ENCODE measurements at places on chromosomes 13 and 19. TPM values are rescaled to one million over a fixed set of nuclear protein-coding genes. Genes with fewer than 3 reads are reported as not detected.
A peak's percentile ranks its signal among the peaks of the same experiment; 100 is the strongest.

Gene MCEMP1
- 160 TPM for total RNA-seq

Gene IGSF23
- total RNA-seq, result not detected

Gene CADM4
- 6.7 TPM for total RNA-seq

Gene CLASRP
- total RNA-seq, result 39.2 TPM

Gene ZNF527
- 3.5 TPM for total RNA-seq

Gene OLFM4
- 2.9 TPM for total RNA-seq

Gene C1QTNF9
- total RNA-seq, result 0.30 TPM

Gene LIM2
- not detected for total RNA-seq

DNA sequence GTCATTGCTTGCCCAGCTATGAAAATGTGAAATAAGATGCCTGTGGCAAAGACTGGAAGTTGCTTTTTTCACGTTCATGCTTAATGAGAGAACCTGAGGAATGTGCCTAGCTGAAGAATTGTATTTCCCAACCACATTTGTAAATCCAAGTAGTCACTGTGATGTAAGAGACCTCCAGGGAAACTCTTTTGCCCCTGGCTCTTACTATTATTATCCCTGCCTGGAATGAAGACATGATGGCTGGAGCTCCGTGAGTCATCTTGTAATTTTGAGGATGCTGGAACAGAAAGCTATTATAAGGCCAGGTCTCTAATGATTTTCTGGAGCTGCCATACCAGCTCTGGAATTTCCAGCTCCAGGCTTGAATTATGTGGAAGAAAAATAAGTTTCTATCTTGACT lies 894.3 kb downstream of the DIAPH3 start:
- no peaks in the 10 kb centered on the region for H3K4me1 ChIP-seq
- H3K36me3 ChIP-seq, result no peaks in the 10 kb centered on the region
- H3K27ac ChIP-seq, result no peak overlapping the region

DNA sequence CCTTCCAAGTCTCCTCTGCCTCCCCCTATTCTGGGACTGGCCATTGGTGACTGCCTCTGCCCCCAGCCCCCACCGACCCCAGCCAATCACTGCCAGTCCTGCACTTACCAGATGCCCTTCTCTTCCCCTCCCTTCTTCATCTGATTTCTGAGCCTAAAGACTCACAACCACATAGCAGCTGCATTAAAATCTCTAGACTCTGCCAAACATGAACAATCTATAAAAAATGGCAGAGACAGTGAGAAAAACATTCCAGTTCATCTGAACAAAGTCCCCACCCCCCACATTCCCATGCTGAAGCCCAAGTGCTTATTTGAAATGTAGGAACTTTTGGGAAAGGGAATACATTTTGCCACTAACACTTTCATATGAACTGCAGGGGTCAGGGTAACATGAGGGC lies 60.8 kb downstream of the KCTD12 start:
- H3K27ac ChIP-seq, result no peak overlapping the region
- H3K4me1 ChIP-seq, result no peaks in the 10 kb centered on the region
- no peak overlapping the region for H3K4me3 ChIP-seq

- H3K27me3 ChIP-seq, result no peaks in the 10 kb centered on the region
- no peaks in the 10 kb centered on the region for H3K4me1 ChIP-seq
- no peak for DNase-seq
- no peak overlapping the region for H3K27ac ChIP-seq
- no peaks in the 10 kb centered on the region for H3K36me3 ChIP-seq
Measured at GRCh38 chr13:100247937-100248336, 159.0 kb downstream of the PCCA start.

GRCh38 chr19:4829001-4829712 lies 2.4 kb downstream of the TICAM1 start:
- peak overlapping the region; percentile 94 for H3K27ac ChIP-seq
- peaks cover 22% of the 10 kb centered on the region for H3K4me1 ChIP-seq
- no peak for DNase-seq
- peaks cover 5% of the 10 kb centered on the region for H3K36me3 ChIP-seq

DNA sequence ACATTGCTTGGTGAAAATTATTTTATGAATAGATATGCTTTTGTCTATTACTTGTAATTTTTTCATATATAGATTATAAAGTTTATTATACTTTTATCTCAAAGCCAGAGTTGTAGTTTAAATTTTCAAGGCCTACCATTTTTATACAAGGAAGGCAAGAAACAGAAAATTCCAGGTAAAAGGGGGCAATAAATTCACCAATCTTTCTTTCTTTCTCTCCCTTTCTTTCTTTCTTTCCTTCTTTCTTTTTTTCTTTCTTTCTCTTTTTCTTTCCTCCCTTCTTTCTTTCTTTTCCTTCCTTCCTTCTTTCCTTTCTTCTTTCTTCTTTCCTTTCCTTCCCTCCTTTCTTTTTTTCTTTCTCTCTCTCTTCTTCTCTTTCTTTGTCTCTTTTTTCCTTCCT lies 529.4 kb downstream of the PCDH17 start:
- no peak overlapping the region for H3K4me3 ChIP-seq
- H3K27me3 ChIP-seq, result no peaks in the 10 kb centered on the region
- H3K27ac ChIP-seq, result no peak overlapping the region
- no peaks in the 10 kb centered on the region for H3K36me3 ChIP-seq
- no peaks in the 10 kb centered on the region for H3K4me1 ChIP-seq

DNA sequence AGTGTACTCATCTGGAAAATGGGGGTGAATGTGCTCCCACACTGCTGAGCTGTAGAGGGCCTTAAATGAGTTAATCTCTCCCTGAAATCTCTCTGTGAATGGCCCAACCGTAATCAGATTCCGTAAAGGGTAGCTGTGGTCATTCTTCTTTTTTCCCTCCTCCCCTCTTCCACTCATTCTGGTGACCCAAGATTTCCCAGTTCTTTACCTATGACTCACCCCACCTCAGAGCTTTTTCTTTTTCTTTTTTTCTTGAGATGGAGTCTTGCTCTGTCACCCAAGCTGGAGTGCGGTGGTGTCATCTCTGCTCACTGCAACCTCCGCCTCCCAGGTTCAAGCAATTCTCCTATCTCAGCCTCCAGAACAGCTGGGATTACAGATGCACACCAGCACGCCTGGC lies 33.3 kb upstream of the MUC16 start:
- H3K36me3 ChIP-seq, result no peaks in the 10 kb centered on the region
- no peaks in the 10 kb centered on the region for H3K4me1 ChIP-seq
- H3K27me3 ChIP-seq, result no peaks in the 10 kb centered on the region
- H3K27ac ChIP-seq, result no peak overlapping the region
- no peak for DNase-seq

- H3K4me1 ChIP-seq, result no peaks in the 10 kb centered on the region
- no peaks in the 10 kb centered on the region for H3K27me3 ChIP-seq
- no peak overlapping the region for H3K4me3 ChIP-seq
- no peak overlapping the region for H3K27ac ChIP-seq
Measured at GRCh38 chr13:90787007-90787406, 560.5 kb upstream of the MIR17HG start.

GRCh38 chr19:39483141-39483540 lies 2.5 kb downstream of the TIMM50 start:
- H3K4me1 ChIP-seq, result peaks cover 18% of the 10 kb centered on the region
- H3K27me3 ChIP-seq, result no peaks in the 10 kb centered on the region
- H3K36me3 ChIP-seq, result peaks cover 44% of the 10 kb centered on the region

- H3K27ac ChIP-seq, result no peak overlapping the region
- no peaks in the 10 kb centered on the region for H3K4me1 ChIP-seq
- no peaks in the 10 kb centered on the region for H3K36me3 ChIP-seq
- H3K4me3 ChIP-seq, result no peak overlapping the region
Measured at GRCh38 chr13:112441779-112442310, 65.7 kb downstream of the SPACA7 start.

DNA sequence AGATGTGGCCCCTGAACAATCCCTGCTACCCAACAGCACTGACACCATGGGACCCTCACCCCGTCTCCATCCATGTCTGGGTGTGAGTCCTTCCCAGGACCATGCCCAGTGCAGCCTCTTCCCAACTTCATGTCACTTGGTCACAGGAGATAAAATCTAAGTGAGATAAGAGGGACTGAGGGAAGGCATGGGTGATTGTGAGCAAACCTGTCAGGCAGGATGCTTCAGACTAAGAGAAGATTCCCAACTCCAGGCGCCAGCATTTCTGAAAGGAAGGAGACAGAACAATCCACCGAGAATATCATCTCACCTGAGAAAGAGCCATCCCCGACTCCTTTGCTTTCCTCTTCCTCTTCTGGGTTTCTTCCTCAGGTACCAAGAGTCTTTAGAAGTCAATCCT lies 7.5 kb downstream of the ZNF320 start:
- DNase-seq, result no peak
- H3K27me3 ChIP-seq, result no peaks in the 10 kb centered on the region
- no peak overlapping the region for H3K4me3 ChIP-seq
- no peaks in the 10 kb centered on the region for H3K4me1 ChIP-seq
- H3K27ac ChIP-seq, result no peak overlapping the region
- peaks cover 66% of the 10 kb centered on the region for H3K36me3 ChIP-seq

- no peaks in the 10 kb centered on the region for H3K36me3 ChIP-seq
- H3K4me3 ChIP-seq, result no peak overlapping the region
- H3K27me3 ChIP-seq, result no peaks in the 10 kb centered on the region
Measured at GRCh38 chr19:43814663-43815352, 12.3 kb upstream of the ZNF283 start.

GRCh38 chr13:19890030-19890429 lies 26.6 kb upstream of the ZMYM5 start:
- no peaks in the 10 kb centered on the region for H3K4me1 ChIP-seq
- no peak overlapping the region for H3K27ac ChIP-seq
- H3K27me3 ChIP-seq, result no peaks in the 10 kb centered on the region

DNA sequence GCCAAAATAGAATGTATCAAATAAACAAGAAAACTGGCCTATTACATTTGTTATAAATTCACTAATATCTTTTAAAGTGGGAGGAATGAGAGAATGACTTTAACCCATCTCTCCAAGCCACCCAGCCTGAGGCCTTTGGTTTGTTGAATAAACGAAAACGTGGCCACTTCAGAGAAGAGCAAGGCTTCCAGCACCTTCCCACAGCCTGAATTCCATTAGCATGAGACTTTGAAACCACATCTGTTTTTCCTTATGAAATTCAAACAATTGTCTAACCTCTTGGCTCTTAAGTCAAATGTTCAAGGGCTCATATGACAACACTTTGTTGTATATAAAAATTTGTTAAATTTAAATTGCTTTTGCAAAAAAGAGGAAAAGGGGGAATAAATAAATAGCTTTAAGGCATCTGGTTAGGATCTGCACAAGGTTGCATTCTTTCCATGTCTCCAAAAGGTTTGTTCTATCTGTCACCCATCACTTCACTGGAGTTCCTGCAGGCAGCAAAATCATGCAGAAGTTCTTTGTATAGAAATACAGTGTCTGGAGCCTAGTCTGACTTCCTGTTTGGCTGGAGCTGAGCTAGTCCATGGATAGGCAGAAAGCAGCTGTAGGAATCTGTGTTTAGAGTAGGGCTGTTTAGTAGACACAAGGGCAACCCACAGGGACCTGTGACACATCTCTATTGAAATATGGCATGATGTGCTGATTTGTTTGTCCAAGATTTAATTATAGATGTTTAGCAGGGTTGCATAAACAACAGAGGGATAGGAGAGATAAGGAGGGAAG lies 502.3 kb downstream of the KCTD12 start:
- H3K27me3 ChIP-seq, result no peaks in the 10 kb centered on the region
- DNase-seq, result peak; percentile 30
- no peak overlapping the region for H3K4me3 ChIP-seq
- peaks cover 18% of the 10 kb centered on the region for H3K4me1 ChIP-seq
- peak overlapping the region; percentile 22 for H3K27ac ChIP-seq
- no peaks in the 10 kb centered on the region for H3K36me3 ChIP-seq

- no peak for DNase-seq
- H3K4me1 ChIP-seq, result peaks cover 42% of the 10 kb centered on the region
- no peaks in the 10 kb centered on the region for H3K27me3 ChIP-seq
- H3K4me3 ChIP-seq, result peak overlapping the region; percentile 86
- no peaks in the 10 kb centered on the region for H3K36me3 ChIP-seq
Measured at GRCh38 chr19:45768655-45768983, 433 bp downstream of the SIX5 start.

GRCh38 chr19:18481505-18482222 lies 40.2 kb downstream of the ELL start:
- H3K27me3 ChIP-seq, result no peaks in the 10 kb centered on the region
- H3K4me3 ChIP-seq, result no peak overlapping the region
- H3K27ac ChIP-seq, result peak overlapping the region; percentile 89
- no peak for DNase-seq
- no peaks in the 10 kb centered on the region for H3K36me3 ChIP-seq
- H3K4me1 ChIP-seq, result peaks cover 77% of the 10 kb centered on the region

DNA sequence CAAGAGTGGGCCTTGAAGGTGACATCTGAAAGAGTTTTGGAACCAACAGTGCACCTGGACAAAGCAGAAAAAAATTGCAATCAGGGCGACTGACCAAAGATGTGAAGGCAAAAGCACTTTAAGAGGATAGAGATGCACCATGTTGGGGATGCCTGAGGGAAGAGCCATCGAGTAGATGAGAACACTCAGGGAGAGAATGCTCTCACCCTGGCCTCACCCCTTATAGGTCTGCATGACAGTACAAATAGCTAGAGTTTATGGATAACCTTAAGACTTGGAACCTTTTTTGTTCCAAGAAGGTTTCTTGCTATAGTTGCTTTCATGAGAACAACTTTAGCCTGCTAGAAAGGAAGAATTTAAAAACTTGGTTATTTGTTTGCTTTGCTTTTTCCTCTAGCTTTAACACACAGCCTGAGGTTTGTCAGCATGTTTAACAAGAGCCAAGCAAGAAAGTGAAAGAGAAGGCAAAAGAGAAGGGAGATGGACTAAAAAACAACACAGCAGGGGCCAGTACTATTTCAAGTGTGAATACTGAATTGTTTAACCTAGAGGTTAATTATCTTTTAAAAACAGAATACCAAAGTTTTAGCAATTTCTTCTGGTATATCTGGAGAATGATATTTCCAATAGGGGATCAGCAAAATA lies 418.9 kb downstream of the DIAPH3 start:
- H3K4me3 ChIP-seq, result no peak overlapping the region
- no peaks in the 10 kb centered on the region for H3K27me3 ChIP-seq
- H3K36me3 ChIP-seq, result no peaks in the 10 kb centered on the region

DNA sequence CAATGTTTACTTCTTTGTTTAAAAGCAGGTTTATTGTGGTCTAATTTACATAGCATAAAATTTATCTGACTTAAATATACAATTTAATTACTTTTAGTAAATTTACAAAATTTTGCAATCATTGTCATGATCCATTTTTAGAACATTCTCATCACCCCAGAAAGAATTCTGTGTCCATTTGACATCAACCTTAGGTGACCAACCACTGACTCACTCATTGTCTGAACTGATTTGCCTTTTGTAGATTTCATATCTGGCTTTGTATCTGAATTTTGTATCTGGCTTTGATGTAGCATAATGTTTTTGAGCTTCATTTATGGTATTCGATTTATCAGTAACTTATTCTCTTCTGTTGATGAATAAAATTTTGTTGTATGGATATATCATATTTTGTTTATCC lies 40.4 kb downstream of the EDNRB start:
- H3K4me3 ChIP-seq, result no peak overlapping the region
- no peaks in the 10 kb centered on the region for H3K36me3 ChIP-seq
- no peak overlapping the region for H3K27ac ChIP-seq
- no peaks in the 10 kb centered on the region for H3K4me1 ChIP-seq
- no peaks in the 10 kb centered on the region for H3K27me3 ChIP-seq

- no peak overlapping the region for H3K4me3 ChIP-seq
- no peaks in the 10 kb centered on the region for H3K36me3 ChIP-seq
- no peak for DNase-seq
- H3K27ac ChIP-seq, result no peak overlapping the region
- no peaks in the 10 kb centered on the region for H3K27me3 ChIP-seq
Measured at GRCh38 chr19:35512831-35513627, 420 bp downstream of the DMKN start.

All from upper lobe of left lung (tissue), 6 donors.